ENCODE measurements at places on chromosomes 6 and 20. TPM values are rescaled to one million over a fixed set of nuclear protein-coding genes. Genes with fewer than 3 reads are reported as not detected.

RNF39 gene
- not detected for total RNA-seq

WFDC12 gene
- total RNA-seq, result not detected

TREM1 gene
- total RNA-seq, result 0.86 TPM

GRCh38 chr6:164741938-164742451 is 567.4 kb downstream of the C6orf118 start:
- no peaks in the 10 kb centered on the region for H3K27me3 ChIP-seq
- no peak for DNase-seq
- no peak overlapping the region for H3K27ac ChIP-seq
- no peaks in the 10 kb centered on the region for H3K36me3 ChIP-seq
- H3K4me1 ChIP-seq, result no peaks in the 10 kb centered on the region

GRCh38 chr6:148358196-148358785 is 15.7 kb downstream of the SASH1 start:
- no peak overlapping the region for H3K4me3 ChIP-seq
- H3K27ac ChIP-seq, result no peak overlapping the region
- no peak for DNase-seq
- H3K36me3 ChIP-seq, result no peaks in the 10 kb centered on the region
- no peaks in the 10 kb centered on the region for H3K4me1 ChIP-seq

CST2 gene
- not detected for total RNA-seq

- H3K4me3 ChIP-seq, result no peak overlapping the region
- no peaks in the 10 kb centered on the region for H3K4me1 ChIP-seq
- no peak for DNase-seq
- H3K27me3 ChIP-seq, result no peaks in the 10 kb centered on the region
- peaks cover 3% of the 10 kb centered on the region for H3K36me3 ChIP-seq
- H3K27ac ChIP-seq, result no peak overlapping the region
These were observed 440.2 kb downstream of the TBC1D32 start for GRCh38 chr6:120894077-120894476.

DNA sequence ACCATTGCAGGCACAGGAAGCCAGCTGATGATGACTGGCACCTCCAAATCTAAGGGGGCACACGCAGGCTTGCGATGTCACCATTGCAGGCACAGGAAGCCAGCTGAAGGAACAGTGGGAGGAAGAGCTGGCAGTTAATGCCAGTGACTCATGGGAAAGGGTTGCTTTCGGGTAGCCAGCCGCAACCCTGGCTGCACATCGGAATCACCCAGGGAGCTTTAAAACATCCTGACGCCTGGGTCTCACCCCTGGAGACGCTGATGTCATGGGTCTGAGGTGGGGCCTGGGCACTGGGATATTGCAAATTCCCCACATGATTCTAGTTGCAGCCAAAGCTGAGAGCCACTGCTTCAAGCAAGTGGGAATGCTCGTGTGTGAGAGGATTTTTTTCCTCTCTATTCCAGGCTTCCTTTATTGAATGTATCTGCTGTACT is 16.1 kb upstream of the CCN6 start:
- H3K36me3 ChIP-seq, result no peaks in the 10 kb centered on the region
- H3K27ac ChIP-seq, result no peak overlapping the region
- no peaks in the 10 kb centered on the region for H3K27me3 ChIP-seq
- H3K4me1 ChIP-seq, result peaks cover 83% of the 10 kb centered on the region
- H3K4me3 ChIP-seq, result no peak overlapping the region
- DNase-seq, result peak; percentile 49

- H3K36me3 ChIP-seq, result no peaks in the 10 kb centered on the region
- H3K27ac ChIP-seq, result no peak overlapping the region
- H3K27me3 ChIP-seq, result peaks cover 12% of the 10 kb centered on the region
- no peak overlapping the region for H3K4me3 ChIP-seq
- H3K4me1 ChIP-seq, result no peaks in the 10 kb centered on the region
- no peak for DNase-seq
These were observed 316.2 kb upstream of the CDYL start for GRCh38 chr6:4459996-4460395.

CYP21A2 gene
- not detected for total RNA-seq

DNA sequence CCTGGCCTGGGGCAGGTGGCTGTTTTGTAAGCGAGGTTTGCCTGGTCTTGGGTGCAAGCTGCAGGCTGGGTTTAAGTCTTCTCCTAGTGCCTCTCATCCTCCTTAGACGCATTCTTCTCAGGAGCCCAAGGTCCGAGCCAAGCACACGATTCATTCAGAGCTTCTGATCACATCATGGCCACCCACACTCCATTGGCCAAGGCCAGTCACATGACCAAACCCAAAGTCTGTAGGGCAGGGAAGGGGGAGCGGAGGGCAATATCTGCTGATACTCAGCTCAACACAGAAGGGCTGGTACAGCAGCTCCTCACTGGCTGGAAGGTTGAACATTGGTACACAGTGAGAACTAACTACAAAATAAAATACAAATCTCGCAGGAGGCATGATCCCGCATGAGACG is 177.2 kb upstream of the AFDN start:
- no peaks in the 10 kb centered on the region for H3K36me3 ChIP-seq
- no peak for DNase-seq
- no peak overlapping the region for H3K27ac ChIP-seq
- no peak overlapping the region for H3K4me3 ChIP-seq
- no peaks in the 10 kb centered on the region for H3K4me1 ChIP-seq

ENTPD6 gene
- 41.5 TPM for total RNA-seq

GRCh38 chr6:54427396-54427937 is 119.2 kb downstream of the TINAG start:
- H3K4me3 ChIP-seq, result no peak overlapping the region
- no peaks in the 10 kb centered on the region for H3K27me3 ChIP-seq
- H3K4me1 ChIP-seq, result no peaks in the 10 kb centered on the region
- H3K27ac ChIP-seq, result no peak overlapping the region
- DNase-seq, result no peak
- H3K36me3 ChIP-seq, result no peaks in the 10 kb centered on the region

PTCHD4 gene
- total RNA-seq, result not detected

- no peaks in the 10 kb centered on the region for H3K27me3 ChIP-seq
- DNase-seq, result peak; percentile 74
- H3K4me1 ChIP-seq, result peaks cover 2% of the 10 kb centered on the region
- peak overlapping the region; percentile 87 for H3K27ac ChIP-seq
- peak overlapping the region; percentile 88 for H3K4me3 ChIP-seq
These were observed 70.7 kb upstream of the PRSS16 start for GRCh38 chr6:27176523-27177484.

DNA sequence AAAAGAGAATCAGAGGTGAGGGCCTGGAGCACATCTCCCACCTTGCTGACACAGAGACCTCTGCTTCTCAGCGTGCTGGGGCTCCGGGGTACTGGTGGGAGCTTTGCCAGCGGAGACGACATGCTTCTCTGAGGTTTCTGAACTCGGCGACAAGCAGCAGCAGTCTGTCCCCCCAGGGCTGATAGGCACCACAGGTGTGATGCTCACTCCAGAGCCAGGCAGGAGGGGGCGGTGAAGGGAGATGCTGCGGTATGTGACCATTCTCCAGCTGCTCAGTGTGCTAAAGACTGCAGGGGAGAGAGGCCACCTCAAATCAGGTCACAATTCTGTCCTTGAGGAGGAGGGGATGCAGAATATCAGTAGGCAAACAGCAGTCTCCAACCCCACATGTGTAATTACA is 219.9 kb downstream of the ALDH8A1 start:
- peaks cover 9% of the 10 kb centered on the region for H3K27me3 ChIP-seq
- no peaks in the 10 kb centered on the region for H3K4me1 ChIP-seq
- DNase-seq, result no peak
- H3K27ac ChIP-seq, result no peak overlapping the region

GRCh38 chr20:60123652-60124051 is 165.4 kb downstream of the CDH26 start:
- H3K27ac ChIP-seq, result no peak overlapping the region
- no peaks in the 10 kb centered on the region for H3K36me3 ChIP-seq

- H3K4me1 ChIP-seq, result peaks cover 51% of the 10 kb centered on the region
- DNase-seq, result peak; percentile 58
- no peaks in the 10 kb centered on the region for H3K27me3 ChIP-seq
- H3K27ac ChIP-seq, result peak overlapping the region; percentile 94
- peak overlapping the region; percentile 59 for H3K4me3 ChIP-seq
- no peaks in the 10 kb centered on the region for H3K36me3 ChIP-seq
These were observed 113.9 kb upstream of the ZNF217 start for GRCh38 chr20:53707371-53708055.

DNA sequence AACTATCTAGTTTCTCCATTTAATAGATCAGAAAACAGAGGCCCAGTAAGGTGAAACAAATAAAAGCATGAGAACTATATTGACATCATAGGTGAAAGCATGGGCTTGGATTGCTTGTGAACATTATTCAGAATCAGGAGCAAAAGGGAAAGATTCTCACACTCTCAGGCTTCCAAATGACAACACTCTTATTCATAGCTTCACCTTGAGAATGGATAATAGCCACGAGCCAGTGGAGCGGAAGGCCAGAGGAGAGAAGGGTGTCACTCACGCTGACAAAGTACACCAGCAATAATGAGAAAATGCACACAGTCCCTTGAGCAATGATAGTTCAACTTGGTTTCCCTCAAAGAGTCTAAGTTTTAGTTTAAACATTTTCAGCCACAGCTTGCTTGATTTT is 339.0 kb downstream of the TPBG start:
- H3K27me3 ChIP-seq, result peaks cover 3% of the 10 kb centered on the region
- no peak overlapping the region for H3K27ac ChIP-seq
- H3K4me3 ChIP-seq, result no peak overlapping the region

- H3K27me3 ChIP-seq, result no peaks in the 10 kb centered on the region
- DNase-seq, result peak; percentile 27
- H3K27ac ChIP-seq, result no peak overlapping the region
- H3K36me3 ChIP-seq, result peaks cover 19% of the 10 kb centered on the region
These were observed 94.2 kb downstream of the UTRN start for GRCh38 chr6:144379356-144379755.

GRCh38 chr20:17248224-17248623 is 21.4 kb downstream of the PCSK2 start:
- no peak for DNase-seq
- H3K4me1 ChIP-seq, result no peaks in the 10 kb centered on the region
- H3K27ac ChIP-seq, result no peak overlapping the region
- H3K4me3 ChIP-seq, result no peak overlapping the region
- H3K36me3 ChIP-seq, result no peaks in the 10 kb centered on the region

BMP7 gene
- total RNA-seq, result not detected

GRCh38 chr6:42522942-42523814 is 40.7 kb upstream of the UBR2 start:
- no peak for DNase-seq
- H3K4me1 ChIP-seq, result peaks cover 24% of the 10 kb centered on the region

TFAP2D gene
- total RNA-seq, result not detected

GRCh38 chr20:34368547-34368946 is 5.5 kb downstream of the ITCH start:
- peaks cover 37% of the 10 kb centered on the region for H3K36me3 ChIP-seq
- DNase-seq, result no peak
- H3K4me3 ChIP-seq, result no peak overlapping the region
- H3K27me3 ChIP-seq, result no peaks in the 10 kb centered on the region
- H3K4me1 ChIP-seq, result peaks cover 51% of the 10 kb centered on the region

C6orf58 gene
- not detected for total RNA-seq

DNA sequence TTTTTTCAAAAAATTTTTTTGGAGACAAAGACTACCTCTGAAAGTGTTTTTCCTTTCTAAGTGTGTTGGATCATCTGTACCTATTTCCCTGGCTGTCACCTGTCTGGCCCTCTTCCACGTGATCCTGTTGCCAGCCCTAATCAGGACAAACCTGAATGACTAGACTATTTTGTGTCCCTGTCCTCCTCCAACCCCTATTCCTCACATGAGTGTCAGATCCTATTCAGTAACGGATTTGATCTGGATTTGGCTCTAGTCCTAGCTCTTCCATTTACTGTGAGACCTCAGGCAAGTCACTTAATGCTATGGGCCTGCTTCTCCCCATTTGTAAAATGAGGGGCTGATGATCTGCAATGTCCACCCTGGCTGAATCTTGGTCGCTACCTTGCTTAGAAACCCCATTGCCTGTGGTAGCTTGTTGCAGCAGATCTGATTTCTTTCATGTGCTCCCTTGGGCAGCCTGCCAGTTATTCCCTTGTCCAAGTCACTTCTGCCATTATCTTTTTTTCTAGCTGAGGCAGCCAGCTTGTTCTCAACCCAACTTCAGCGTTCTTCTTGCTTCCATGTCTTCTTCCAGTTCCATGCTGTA is 4.8 kb downstream of the PHF20 start:
- H3K27me3 ChIP-seq, result no peaks in the 10 kb centered on the region
- DNase-seq, result no peak
- H3K27ac ChIP-seq, result peak overlapping the region; percentile 29
- H3K4me3 ChIP-seq, result no peak overlapping the region
- peaks cover 42% of the 10 kb centered on the region for H3K36me3 ChIP-seq

- H3K36me3 ChIP-seq, result peaks cover 38% of the 10 kb centered on the region
- DNase-seq, result no peak
- peak overlapping the region; percentile 30 for H3K4me3 ChIP-seq
- H3K27ac ChIP-seq, result peak overlapping the region; percentile 97
These were observed 58.4 kb downstream of the HIVEP2 start for GRCh38 chr6:142886431-142887170.

RAD21L1 gene
- 0.32 TPM for total RNA-seq

- H3K27me3 ChIP-seq, result peaks cover 5% of the 10 kb centered on the region
- H3K27ac ChIP-seq, result no peak overlapping the region
- no peak overlapping the region for H3K4me3 ChIP-seq
- H3K4me1 ChIP-seq, result no peaks in the 10 kb centered on the region
- DNase-seq, result no peak
- H3K36me3 ChIP-seq, result no peaks in the 10 kb centered on the region
These were observed 58.3 kb upstream of the PDE10A start for GRCh38 chr6:165721356-165721755.

DNA sequence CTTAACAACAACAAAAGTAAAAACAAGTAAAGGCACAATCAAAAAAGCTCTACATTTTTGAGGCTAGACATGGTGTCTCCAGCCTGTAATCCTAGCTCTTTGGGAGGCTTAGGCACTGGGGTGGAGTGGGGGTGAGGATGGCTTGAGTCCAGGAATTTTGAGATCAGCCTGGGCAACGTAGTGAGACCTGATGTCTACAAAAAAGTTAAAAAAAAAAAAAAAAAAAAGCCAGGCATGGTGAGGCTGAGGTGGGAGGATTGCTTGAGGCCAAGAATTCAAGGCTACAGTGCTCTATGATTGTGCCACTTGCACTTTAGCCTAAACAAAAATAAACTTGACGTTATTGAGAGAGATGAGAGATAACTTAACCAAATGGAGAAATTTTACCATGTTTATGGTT is 60.1 kb downstream of the QKI start:
- peaks cover 9% of the 10 kb centered on the region for H3K4me1 ChIP-seq
- no peak overlapping the region for H3K4me3 ChIP-seq
- DNase-seq, result no peak

TFAP2C gene
- total RNA-seq, result not detected

GRCh38 chr20:3082306-3082951 is 2.1 kb downstream of the AVP start:
- H3K4me1 ChIP-seq, result peaks cover 14% of the 10 kb centered on the region
- peak overlapping the region; percentile 53 for H3K4me3 ChIP-seq
- H3K27me3 ChIP-seq, result peaks cover 34% of the 10 kb centered on the region
- no peak for DNase-seq

GRCh38 chr20:37305839-37306238 is 16.4 kb downstream of the MANBAL start:
- no peak overlapping the region for H3K4me3 ChIP-seq
- DNase-seq, result no peak
- H3K36me3 ChIP-seq, result peaks cover 24% of the 10 kb centered on the region
- H3K27ac ChIP-seq, result no peak overlapping the region

DNA sequence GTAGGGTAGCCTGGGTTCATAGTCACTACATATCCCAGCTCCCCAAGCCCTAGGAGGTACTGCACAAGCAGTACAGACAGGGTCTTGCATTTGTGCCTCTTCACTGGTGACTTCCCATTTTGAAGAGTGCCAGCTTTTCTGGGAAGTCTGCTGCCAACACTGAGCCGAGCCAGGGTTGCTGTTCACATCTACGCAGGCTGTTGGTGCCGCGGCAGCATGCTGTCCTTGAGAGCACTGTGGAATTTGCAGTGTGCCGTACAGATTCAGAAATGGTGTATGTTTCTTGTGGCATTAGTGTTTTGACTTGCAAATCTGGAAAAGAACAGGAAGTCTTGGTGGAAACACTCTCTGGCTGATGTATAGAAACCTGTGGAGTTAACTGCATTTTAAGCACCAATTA is 67.5 kb downstream of the JARID2 start:
- peaks cover 90% of the 10 kb centered on the region for H3K4me1 ChIP-seq
- peak overlapping the region; percentile 66 for H3K27ac ChIP-seq
- no peak for DNase-seq
- H3K36me3 ChIP-seq, result peaks cover 44% of the 10 kb centered on the region
